Activated T-cell treated with anti-CD3 and anti-CD28 coated beads, Interleukin-2, amount 50 U/mL, for 4 hours (primary cell): ENCODE measurements at places on chromosomes 5 and 9. TPM values are rescaled to one million over a fixed set of nuclear protein-coding genes. Genes with fewer than 3 reads are reported as not detected.
A peak's percentile ranks its signal among the peaks of the same experiment; 100 is the strongest.

DNA sequence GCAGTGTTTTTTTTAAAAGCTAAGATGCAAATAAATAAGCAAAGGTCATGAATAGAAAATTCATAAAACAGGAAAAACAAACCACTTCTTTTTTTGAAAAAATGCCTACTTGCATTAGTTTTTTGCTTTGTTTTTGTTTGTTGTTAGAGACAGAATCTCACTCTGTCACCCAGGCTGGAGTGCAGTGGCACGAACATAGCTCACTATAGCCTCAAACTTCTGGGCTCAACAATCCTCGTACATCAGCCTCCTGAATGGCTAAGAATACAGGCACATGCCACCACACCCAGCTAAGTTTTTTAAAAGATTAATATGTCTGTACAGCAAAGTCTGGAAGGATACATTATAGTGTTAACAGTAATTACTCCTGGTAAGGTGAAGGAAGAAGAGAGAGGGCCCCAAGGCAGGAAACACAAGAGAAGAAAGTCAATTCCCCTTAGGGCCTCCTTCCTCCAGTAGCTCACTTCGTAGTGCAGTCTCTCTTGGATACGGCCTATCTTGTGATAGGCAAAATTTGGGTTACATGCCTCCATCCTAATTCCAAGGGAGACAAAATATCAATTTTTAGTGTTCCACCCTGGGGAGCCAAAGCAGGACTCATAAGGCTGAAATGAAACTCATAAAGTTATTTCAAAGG, 15.3 kb downstream of the FAM169A start:
- DNase-seq, result no peak

DNA sequence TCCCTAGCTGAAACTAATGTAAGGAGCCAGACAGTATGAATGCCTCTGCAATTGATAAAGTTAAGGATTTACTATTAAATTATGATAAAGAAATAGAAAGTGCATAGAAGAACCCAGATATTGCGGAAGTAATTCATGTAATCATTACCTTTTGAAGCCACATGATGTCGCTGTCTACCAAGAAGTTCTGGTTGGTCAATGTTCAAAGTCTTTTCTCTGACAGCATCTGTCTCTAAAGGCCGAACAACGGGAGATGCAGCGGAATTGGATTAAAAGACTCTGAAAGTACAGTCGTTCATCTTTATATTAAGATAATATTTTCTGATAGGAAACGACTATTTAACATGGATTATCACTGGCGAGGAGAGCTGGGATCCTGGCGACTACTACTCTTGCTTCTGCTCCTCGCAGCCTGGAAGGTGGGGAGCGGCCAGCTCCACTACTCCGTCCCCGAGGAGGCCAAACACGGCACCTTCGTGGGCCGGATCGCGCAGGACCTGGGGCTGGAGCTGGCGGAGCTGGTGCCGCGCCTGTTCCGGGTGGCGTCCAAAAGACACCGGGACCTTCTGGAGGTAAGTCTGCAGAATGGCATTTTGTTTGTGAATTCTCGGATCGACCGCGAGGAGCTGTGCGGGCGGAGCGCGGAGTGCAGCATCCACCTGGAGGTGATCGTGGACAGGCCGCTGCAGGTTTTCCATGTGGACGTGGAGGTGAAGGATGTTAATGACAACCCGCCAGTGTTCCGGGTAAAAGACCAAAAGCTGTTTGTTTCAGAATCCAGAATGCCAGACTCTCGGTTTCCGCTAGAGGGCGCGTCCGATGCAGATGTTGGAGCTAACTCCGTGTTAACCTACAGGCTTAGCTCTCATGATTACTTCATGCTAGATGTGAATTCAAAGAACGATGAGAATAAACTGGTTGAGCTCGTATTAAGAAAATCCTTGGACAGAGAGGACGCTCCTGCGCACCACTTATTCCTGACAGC, at the start of gene PCDHA8:
Gene PCDHA8 (plus strand): TSS at position 210 of the 985 bp plus-strand sequence. CDS start 135 bp downstream, at position 345.
- no peak for DNase-seq

DNA sequence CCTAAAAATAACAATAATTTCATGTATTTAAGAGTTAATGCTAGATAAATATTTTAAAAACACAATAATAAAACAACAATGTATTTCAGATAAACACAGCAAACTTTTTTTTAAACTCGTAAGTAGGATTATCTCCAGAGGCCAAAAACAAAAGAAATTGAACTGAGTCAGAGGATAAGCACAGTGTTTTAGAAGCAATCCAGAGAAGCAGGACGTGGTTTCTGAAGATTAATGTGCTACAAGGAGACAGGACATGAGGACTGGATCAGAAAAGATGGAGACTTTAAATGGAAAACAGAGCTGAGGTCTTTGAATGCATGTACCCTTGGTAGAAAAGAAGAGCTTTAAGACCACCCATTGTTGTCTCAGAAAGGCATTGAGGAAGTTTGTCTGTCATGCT, 491.2 kb upstream of the TLE4 start:
- no peak for DNase-seq

DNA sequence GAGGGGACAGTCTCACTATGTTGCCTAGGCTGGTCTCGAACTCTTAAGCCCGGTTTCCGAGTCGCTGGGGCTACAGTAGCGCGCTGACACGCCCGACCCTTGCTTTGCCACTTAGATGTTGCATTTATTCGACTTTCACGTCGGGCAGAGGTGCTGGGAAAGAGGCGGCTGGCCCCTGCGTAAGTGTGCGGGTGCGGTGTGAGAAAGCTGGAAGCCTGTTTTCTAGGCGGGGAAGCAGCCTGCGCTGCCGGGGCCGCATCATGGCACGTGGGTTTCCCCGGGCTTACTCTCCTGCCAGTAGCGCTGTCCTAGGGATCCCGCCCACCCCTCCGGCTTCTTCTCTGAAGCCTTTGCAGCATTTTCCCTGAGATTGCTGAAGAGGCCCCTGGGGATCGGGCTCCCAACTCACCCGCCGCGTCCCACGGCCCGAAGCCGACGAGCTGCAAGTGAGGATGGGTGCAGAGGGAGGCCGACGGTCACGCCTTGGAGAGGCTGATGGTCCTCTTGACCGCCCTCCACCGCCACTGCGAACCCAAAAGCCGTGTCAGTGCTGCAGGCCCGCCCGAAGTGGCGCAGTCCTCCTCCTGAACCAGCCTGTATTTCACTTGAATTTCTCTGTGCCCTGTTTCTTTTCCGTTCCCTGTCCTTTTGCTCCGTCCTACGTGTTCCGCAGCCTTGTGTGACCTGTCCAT, 5.8 kb upstream of the TRIM41 start:
- DNase-seq, result peak; percentile 55

OR1Q1 gene
- not detected for total RNA-seq

DNA sequence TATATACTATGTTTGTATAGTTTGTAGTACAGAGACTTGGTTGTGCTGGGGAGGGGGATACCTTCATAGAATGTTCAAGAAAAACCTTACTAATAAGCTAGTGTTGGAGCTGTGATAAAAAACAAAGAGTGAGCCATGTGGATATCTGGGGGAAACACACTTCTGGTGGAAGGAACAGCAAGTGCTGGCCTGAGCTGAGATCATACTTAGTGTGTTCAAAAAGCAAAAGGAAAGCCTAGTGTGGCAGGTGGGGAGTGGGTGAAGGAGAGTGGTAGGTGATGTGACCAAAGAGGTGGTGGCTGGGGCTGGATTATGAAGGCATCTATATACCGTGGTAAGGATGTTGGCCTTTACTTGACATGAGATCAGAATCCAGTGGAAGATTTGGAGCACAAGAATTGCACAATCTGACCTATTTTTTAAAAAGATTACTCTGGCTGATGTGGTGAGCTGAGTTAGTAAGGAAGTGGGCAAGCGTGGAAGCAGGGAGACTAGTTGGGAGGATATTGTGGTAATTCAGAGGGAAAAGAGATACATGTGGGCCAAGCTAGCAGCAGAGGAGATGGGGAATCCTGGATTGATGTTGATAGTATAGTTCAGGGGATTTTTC, 26.6 kb downstream of the PALM2AKAP2 start:
- DNase-seq, result no peak

- no peak for DNase-seq
These were observed 6.8 kb downstream of the PLGRKT start for GRCh38 chr9:5430912-5431311.

DNA sequence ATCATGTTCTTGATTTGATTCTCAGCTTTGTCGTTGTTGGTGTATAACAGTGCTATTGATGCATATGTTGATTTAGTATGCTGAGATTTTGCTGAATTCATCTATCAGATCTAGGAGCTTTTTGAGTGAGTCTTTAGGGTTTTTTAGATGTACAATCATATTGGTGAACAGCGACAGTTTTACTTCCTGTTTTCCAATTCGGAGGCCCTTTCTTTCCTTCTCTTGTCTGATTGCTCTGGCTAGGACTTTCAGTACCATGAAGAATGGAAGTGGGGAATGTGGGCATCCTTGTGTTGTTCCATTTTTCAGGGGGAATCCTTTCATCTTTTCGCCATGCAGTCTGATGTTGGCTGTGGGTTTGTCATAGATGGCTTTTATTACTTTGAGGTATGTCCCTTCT, 100.4 kb downstream of the SGCD start:
- no peak for DNase-seq

DNA sequence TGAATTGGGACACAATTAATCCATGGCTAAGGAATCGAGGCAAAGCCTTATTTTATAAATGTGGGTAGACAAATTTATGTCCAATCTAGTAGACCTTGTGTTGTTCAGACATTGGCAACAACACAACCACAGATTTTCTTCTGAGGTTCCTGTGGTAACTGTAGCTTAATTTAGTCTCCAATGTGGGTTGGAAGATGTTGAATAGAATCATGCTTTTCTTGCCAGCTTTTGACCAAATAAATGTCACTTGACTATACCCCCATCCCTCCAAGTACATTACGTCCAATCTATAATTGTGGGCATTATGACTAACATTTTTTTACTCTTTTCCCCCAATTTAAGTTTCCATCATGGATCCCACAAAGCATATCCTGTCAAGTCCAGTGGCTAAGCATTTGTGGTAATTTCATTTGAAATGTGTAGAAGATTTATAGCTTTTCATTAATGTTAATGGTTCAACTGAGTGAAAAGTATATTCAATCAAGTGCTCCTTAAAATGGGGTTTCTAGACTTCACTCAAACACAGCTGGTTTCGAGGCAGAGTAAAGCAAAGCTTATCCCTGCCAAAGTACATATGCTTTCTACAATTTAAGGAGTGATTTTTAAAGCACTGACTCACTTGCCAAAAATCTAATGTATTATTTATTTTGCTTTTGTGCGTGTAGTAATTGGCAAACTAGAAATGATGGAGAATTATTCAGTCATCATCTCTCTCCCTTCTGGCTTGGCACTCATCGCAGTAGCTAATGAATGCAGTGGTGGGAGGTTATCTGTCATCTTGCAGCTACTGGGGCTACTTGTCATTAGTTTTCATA, 141.8 kb downstream of the FAM174A start:
- no peak for DNase-seq

DNA sequence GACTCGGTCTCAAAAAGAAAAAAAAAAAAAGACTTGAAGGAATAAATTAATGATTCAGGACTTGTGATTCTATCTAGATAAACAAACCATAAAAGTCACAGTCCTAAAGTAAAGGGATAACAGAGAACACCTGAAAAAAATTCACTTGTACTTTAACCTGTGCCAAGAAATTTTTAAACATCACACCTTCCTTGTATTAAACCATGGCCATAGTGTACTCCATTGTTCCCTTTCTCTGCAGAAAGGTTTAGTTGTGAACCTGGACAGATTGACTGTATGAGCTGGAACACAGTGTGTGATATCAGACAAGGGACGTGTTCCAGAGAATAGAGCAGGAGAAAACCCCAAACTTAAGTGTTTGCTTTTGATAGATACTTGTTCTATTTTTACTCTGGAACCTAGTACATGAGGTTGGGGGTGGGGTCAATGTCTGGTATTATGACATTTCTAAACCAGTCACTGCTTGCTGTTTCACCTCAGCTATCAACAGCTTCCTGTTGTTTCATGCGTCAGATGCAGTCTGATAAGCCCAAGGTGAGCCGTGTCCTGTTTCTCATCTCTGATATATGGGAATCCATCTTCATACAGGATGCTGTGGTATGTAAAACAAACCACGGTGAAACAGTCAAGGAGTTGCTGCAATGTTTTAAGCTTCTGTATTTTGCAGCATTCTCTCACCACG, 62.5 kb upstream of the ITGA1 start:
- DNase-seq, result peak; percentile 50

GRCh38 chr5:157143127-157143971, 684 bp upstream of the MED7 start:
- DNase-seq, result peak; percentile 21

PCDHA11 gene
- total RNA-seq, result not detected

ENTR1 gene
- 59.9 TPM for total RNA-seq

- DNase-seq, result no peak
These were observed 14.2 kb upstream of the TTLL11 start for GRCh38 chr9:122107291-122107805.

NKD2 gene
- total RNA-seq, result 0.54 TPM

SLC46A2 gene
- not detected for total RNA-seq

GRCh38 chr5:50666261-50667022, at the start of gene PARP8:
Gene PARP8, plus strand, starts transcription at chr5:50666637. Its CDS starts 459 bp downstream, at chr5:50667096.
- peak; percentile 41 for DNase-seq

DMRT3 gene
- total RNA-seq, result not detected
